ENCODE measurements at places on chromosomes 11 and 22. TPM values are rescaled to one million over a fixed set of nuclear protein-coding genes. Genes with fewer than 3 reads are reported as not detected.

DEUP1 gene
- not detected for total RNA-seq

ROBO3 gene
- total RNA-seq, result 15.0 TPM

B4GAT1 gene
- 15.8 TPM for total RNA-seq

C22orf31 gene
- total RNA-seq, result not detected

OR52A1 gene
- total RNA-seq, result not detected

All from dermis lymphatic vessel endothelial cell (primary cell).